Spleen (tissue), 13 donors: ENCODE measurements at places on chromosomes 5 and 9. TPM values are rescaled to one million over a fixed set of nuclear protein-coding genes. Genes with fewer than 3 reads are reported as not detected.

DNA sequence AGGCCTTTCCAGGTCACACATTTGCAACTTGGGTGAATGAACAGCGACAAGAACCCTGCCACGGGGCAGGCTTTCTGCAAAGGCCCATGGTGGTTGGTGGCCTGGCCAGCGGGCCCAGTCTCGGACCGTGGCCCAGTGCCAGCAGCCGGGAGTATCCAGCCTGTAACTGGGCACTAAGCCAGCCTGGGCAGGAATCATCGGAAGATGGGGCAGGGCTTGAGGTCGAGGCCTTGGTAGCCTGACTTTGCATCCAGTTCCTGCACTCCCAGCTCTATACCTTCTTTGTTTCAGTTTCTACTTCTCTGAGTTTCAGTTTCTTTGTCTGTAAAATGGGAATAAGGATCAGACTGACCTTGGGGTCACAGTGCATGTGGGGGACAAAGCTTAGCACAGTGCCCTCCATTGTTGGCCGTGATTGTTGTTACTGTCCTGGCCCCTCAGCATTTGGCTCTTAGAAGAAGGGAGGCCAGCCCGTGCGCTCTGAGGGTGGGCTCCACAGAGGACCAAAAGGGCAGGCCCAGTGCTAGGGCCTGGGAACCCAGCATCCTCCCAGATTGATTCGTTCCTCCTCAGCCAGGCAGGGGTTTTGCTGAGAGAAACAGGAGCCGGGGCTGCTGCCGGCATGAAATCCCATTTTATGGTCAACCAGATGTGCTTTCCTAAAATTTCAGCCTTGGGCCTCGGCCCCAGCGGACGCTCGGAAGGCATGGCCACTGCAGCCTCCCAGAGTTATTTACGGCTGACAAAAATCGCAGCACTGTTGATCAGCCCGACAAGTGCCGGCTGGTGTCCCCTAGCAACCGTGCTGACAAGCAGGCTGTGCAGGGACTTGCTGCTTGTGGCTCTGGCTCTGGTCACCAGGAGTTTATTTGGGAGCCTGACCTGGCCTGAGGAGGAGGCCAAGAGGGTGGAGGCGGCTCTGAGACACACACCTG is 43.6 kb downstream of the JADE2 start:
- H3K27me3 ChIP-seq, result no peaks in the 10 kb centered on the region
- H3K36me3 ChIP-seq, result peaks cover 9% of the 10 kb centered on the region
- DNase-seq, result peak; percentile 88
- no peak overlapping the region for H3K4me3 ChIP-seq
- H3K4me1 ChIP-seq, result peaks cover 51% of the 10 kb centered on the region
- peak overlapping the region; percentile 78 for H3K27ac ChIP-seq

The ACSL6 gene
- polyA plus RNA-seq, result 0.76 TPM

DNA sequence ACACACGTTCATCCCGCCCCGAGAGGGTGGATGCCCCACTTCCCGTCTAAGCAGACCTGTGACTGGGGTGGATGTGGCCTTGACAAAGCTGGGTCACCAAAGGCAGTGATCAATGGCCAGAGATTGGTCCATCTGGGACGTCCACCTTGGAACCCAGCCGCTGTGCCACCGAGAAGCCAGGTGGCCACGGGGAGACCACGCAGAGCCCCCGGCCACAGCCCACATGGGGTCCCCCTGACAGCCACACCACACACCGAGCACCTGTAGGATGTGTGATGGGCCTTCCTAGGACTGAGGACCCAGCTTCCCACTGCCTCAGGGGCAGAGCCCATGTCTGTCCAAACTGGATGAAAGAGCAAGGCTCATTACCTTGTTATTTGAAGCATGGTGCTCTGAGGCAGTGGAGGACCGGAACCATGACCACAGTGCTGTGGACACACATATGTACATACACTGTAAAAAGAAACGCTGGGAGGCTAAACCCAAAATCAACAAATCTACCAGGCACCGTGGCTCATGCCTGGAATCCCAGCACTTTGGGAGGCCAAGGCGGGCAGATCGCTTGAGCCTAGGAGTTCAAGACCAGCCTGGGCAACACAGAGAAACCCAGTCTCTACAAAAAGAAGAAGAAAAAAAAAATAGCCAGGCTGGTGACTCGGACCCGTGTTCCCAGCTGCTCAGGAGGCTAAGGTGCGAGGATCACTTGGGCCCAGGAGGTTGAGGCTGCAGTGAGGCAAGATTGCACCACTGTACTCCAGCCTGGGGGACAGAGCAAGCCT is 50.1 kb downstream of the MRPL36 start:
- peak; percentile 53 for DNase-seq
- H3K36me3 ChIP-seq, result no peaks in the 10 kb centered on the region
- H3K4me1 ChIP-seq, result no peaks in the 10 kb centered on the region
- no peak overlapping the region for H3K27ac ChIP-seq
- no peak overlapping the region for H3K4me3 ChIP-seq

The ENTPD2 gene
- polyA plus RNA-seq, result not detected

The S100Z gene
- 2.7 TPM for polyA plus RNA-seq

- H3K36me3 ChIP-seq, result no peaks in the 10 kb centered on the region
- no peak overlapping the region for H3K27ac ChIP-seq
- H3K4me3 ChIP-seq, result no peak overlapping the region
Observed at GRCh38 chr5:2727550-2727949, 23.9 kb downstream of the IRX2 start.

- no peak overlapping the region for H3K4me3 ChIP-seq
- no peaks in the 10 kb centered on the region for H3K27me3 ChIP-seq
- H3K27ac ChIP-seq, result no peak overlapping the region
- H3K36me3 ChIP-seq, result peaks cover 60% of the 10 kb centered on the region
Observed at GRCh38 chr9:7146582-7146981, 388.8 kb downstream of the KDM4C start.

GRCh38 chr5:97245386-97245785 is 62.3 kb upstream of the RIOK2 start:
- H3K36me3 ChIP-seq, result no peaks in the 10 kb centered on the region
- H3K4me1 ChIP-seq, result no peaks in the 10 kb centered on the region
- no peak overlapping the region for H3K27ac ChIP-seq
- no peaks in the 10 kb centered on the region for H3K27me3 ChIP-seq
- DNase-seq, result no peak

DNA sequence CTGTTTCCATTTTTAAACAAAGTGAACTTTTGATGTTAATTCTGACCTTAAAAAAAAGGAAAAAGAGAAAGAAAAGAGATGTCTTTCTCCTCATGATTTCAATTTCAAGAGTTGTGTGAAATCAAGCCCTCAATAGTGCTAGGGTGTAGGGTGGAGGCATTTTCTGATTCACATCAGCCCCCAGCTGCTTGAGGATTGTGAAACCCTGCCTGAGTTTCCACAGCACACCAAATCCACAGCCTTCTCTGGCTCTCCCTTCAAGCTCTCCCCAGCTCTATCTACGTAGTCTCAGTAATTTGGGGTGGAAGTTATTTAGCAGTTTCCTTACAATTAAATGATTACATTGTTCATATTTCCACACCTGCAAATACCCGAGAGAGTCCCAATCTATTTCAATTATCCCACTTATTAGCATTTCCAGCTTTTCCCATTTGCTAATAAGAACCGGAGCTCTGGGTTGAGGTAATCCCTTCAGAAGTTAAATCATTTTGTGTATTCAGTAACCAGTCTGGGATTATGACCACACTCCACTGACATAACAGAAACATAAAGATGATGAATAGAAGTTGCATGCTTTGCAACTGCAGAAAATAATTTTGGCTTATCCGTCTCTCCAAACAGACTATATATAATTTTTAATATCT is 54.9 kb downstream of the MTX3 start:
- H3K27ac ChIP-seq, result no peak overlapping the region
- no peak for DNase-seq
- H3K4me1 ChIP-seq, result no peaks in the 10 kb centered on the region
- no peaks in the 10 kb centered on the region for H3K36me3 ChIP-seq

DNA sequence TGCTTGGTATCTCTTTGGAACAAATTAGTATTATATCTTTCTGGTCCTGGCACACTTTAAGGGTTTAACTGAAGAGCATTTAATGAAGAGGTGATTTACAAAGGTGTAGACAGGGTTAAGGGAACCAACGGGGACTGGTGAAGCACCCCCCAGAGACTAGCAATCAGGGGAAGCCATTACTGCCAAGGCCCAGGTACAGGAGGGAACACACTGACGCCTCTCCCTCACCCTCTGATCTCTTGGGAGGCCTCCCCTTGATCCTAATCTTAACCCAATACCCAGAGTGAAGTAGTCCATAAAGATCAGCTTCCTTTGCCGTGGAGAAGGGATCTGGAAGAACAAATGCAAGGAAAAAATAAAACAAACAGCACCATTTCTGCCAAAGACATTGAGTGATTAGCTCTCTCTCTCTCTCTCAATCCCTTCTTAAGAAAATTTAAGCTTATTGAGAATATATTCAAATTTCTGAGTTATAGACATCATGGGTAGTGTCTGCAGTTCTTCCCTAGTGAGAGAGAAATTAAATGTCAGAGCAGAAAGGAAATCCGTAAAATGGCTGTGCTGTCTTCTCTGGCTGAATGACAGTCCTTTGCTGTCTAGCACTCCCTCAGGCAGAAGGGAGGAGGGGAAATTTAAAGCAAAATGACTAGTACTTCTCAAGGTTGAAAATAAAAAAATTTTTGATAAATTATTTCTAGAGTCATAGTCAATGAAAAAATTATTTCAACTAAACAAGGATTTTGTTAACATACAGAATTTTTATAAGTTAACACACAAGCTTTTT is 20.0 kb downstream of the F2R start:
- no peak for DNase-seq
- peak overlapping the region; percentile 59 for H3K27ac ChIP-seq
- peaks cover 12% of the 10 kb centered on the region for H3K36me3 ChIP-seq
- no peaks in the 10 kb centered on the region for H3K27me3 ChIP-seq
- H3K4me1 ChIP-seq, result peaks cover 17% of the 10 kb centered on the region
- H3K4me3 ChIP-seq, result no peak overlapping the region

GRCh38 chr9:16411311-16411710 is 459.2 kb downstream of the BNC2 start:
- no peak overlapping the region for H3K4me3 ChIP-seq
- no peaks in the 10 kb centered on the region for H3K4me1 ChIP-seq
- no peaks in the 10 kb centered on the region for H3K27me3 ChIP-seq
- no peaks in the 10 kb centered on the region for H3K36me3 ChIP-seq

The ABLIM3 gene
- polyA plus RNA-seq, result 3.3 TPM

The SYK gene
- polyA plus RNA-seq, result 48.0 TPM

DNA sequence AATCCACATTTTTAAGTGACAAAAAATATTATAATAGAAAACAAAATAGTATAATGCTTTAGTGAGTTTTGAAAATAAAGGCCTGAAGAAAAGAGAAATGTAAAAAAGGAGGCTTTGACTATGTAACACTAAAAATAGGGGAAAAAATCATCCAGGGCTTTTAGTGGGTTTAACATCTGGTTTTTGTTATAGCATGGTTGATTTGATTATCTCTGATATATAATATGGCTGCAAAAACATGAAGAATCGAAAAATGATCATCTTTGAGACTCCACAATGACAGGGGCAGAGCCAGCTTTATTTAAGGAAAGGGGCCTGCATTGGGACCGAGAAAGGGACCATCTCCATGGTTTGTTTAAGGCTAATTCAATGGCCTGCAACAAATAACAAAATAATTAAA is 393.8 kb downstream of the PLK2 start:
- H3K27me3 ChIP-seq, result no peaks in the 10 kb centered on the region
- H3K36me3 ChIP-seq, result no peaks in the 10 kb centered on the region
- no peaks in the 10 kb centered on the region for H3K4me1 ChIP-seq
- H3K27ac ChIP-seq, result no peak overlapping the region
- DNase-seq, result no peak
- no peak overlapping the region for H3K4me3 ChIP-seq

The SLC36A3 gene
- polyA plus RNA-seq, result not detected

GRCh38 chr9:101333926-101334702 is 50.7 kb downstream of the BAAT start:
- DNase-seq, result no peak
- H3K27ac ChIP-seq, result no peak overlapping the region
- no peaks in the 10 kb centered on the region for H3K4me1 ChIP-seq
- H3K4me3 ChIP-seq, result no peak overlapping the region

- no peaks in the 10 kb centered on the region for H3K4me1 ChIP-seq
- H3K27ac ChIP-seq, result no peak overlapping the region
- DNase-seq, result no peak
- no peaks in the 10 kb centered on the region for H3K36me3 ChIP-seq
- no peaks in the 10 kb centered on the region for H3K27me3 ChIP-seq
Observed at GRCh38 chr5:98714710-98715288, 58.7 kb upstream of the RGMB start.

DNA sequence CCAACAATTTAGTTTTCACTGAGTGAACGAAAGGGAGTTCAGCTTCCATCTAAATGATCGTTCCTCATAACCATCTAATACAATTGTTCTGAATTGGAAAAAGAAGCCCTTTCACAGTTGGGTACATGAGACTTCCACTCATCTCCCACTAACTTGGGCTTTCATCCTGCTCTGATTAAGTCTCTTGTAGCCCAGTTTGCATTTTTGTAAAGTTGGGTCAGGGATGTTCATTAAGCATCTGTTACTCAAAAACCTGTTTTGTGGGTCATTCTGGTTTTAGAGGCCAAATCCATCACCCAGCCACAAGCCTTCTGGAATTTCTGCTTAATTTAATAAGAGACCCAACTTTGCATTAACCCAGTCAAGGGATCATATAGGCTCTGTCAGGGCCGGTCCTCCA is 385.3 kb downstream of the BNC2 start:
- no peaks in the 10 kb centered on the region for H3K27me3 ChIP-seq
- DNase-seq, result no peak
- H3K4me1 ChIP-seq, result no peaks in the 10 kb centered on the region

The DDX46 gene
- polyA plus RNA-seq, result 10.7 TPM

GRCh38 chr5:136613230-136613629 is 247.9 kb upstream of the TRPC7 start:
- H3K4me1 ChIP-seq, result no peaks in the 10 kb centered on the region
- DNase-seq, result no peak
- no peaks in the 10 kb centered on the region for H3K27me3 ChIP-seq
- H3K36me3 ChIP-seq, result no peaks in the 10 kb centered on the region
- H3K4me3 ChIP-seq, result no peak overlapping the region
